ENCODE measurements at places on chromosomes 3 and 15.

- no peak for DNase-seq
Observed at GRCh38 chr15:100032358-100033085, 299.3 kb upstream of the LYSMD4 start.

- DNase-seq: no peak
Observed at GRCh38 chr3:126569390-126569975, 10.8 kb upstream of the C3orf22 start.

DNA sequence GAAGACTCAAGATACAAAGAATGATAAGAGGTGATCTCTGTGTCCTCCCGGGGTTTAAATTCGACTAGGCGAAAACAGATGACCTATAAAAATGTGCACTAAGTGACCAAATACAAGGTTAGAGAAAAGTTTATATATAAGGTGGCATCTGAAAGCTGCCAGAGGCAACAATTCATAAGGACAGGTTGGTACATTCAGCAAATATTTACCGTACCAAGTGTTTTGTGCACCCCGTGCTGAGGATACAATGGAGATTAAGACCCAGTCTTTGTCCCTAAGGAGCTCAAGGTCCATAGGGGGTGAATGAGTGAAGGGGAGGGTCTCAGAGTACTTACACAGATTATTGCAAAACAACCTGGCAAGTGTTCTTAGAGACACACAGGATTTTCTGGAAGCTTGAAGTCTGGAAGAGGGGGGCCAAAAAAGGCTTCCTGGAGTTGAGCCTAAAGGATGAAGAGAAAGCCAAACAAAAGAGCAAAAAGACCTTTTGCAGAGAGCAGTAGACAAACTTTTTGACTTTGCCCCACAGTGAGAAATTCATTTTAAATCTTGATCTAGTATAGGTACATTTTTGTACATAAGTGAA is 71.4 kb upstream of the LRIG1 start:
- DNase-seq: no peak

DNA sequence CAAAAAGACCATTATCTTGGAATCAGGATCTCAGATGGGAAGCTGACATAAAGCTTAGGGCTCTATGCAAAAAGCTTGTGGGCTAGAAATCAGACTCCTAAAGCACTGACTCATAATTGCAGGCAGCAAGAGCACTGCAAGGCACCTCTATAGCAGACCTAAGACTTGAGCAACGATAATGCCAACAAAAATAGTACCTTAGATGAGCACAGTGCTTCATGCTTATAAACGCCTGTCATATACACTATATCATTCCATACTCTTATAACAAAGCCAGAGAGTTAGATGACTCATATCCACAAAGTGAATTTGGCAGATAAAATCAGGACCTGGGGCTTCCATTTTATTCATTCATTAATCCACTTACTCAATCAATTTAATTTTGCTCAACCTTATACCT is 560.8 kb downstream of the MCTP2 start:
- DNase-seq: no peak

DNA sequence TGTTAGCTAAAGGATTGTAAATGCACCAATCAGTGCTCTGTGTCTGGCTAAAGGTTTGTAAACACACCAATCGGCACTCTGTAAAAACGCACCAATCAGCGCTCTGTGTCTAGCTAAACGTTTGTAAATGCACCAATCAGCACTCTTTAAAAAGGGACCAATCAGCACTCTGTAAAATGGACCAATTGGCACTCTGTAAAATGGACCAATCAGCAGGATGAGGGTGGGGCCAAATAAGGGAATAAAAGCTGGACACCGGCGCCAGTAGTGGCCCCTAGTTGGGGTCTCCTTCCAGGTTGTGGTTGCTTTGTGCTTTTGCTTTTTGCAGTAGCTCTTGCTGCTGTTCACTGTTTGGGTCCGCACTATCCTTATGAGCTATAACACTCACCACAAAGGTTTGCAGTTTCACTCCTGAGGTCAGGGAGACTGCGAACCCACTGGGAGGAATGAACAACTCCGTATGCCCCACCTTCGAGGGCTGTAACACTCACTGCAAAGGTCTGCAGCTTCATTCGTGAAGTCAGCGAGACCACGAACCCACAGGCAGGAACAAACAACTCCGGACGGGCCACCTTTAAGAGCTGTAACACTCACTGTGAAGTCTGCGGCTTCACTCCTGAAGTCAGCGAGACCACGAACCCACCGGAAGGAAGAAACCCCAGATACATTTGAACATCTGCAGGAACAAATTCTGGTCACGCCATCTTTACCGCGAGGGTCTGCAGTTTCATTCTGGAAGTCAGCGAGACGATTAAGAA is 1.1 kb upstream of the SUCLG2 start:
- DNase-seq: peak; percentile 75

DNA sequence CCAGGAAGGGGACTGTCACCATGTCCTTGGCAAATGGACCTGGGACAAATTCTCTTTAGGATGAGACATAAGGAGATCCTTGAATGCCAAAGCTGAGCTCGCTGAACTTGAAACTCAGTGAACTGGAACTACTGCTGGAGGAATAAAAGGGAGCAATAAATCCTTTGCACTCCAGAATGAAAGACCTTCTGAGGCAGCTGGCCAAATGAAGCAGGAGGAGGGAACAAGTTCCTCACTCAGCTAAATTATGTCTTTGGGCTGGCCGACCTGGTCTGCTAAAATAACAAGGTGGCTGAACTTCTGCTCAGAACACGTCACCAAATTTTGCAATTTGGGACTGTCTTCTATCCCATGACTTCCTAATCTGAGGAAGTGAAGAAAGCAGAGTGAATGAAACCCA is 314.7 kb downstream of the LPP start:
- no peak for DNase-seq

DNA sequence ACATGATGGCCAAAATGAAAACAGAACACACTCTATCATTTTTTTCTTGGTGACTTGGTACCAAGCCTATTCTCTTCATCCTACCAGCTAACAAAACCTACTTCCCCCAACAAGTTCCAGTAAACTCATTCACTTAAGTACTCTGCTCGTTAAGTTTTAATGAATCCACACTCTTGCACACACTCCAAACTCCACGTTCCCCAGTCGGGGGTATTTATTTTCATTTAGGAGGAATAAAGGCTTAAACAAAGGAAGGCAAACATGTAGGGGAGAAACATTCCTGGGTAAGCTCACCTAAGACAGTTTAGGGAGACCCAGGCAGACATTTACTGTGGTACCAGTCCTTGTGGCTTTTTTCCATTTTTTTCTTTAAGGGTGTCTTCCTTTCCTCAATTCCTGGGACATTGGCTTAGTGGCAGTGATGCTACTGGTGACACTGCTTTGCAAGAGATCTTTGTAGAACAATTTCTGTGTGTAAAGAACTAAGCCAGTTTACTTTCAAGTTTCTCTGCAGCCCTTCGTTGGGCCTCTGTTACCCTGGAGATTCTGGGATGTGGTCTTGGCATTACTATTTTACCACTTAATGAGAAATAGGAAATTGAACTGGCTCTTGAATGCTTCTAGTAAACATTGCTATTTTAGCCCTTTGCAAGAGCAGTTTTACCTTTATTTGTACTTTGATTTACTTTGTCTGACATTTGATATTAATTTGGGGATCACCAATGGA is 117.3 kb upstream of the C15orf61 start:
- DNase-seq: no peak

GRCh38 chr3:155462672-155463071 is 169.2 kb upstream of the STRIT1 start:
- no peak for DNase-seq

GRCh38 chr15:42012241-42012640 is 8.6 kb downstream of the PLA2G4E start:
- DNase-seq: no peak

- peak; percentile 39 for DNase-seq
Observed at GRCh38 chr3:49803465-49804140, 542 bp downstream of the INKA1 start.

DNA sequence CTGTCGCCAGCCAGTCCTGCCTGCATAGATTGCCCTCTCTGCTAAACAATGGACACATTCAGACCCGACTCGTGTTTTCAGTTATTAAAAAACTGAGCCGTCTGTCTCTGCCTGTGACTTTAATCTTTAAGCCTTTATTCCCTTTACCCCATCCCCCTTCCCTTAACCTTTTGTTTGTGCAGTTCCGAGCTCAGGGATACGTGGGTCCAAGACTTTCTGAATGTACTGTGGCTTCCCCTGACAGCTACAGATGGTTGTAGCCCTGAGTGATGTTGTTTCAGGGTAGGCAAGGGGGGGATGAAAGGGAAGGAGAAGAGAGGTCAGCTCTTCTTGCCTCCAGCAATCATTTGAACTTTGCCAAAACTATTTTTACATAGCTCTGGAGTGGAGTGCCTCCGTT is 44.6 kb downstream of the EEFSEC start:
- DNase-seq: no peak

- DNase-seq: no peak
Observed at GRCh38 chr3:176037636-176038035, 1159.6 kb downstream of the TBL1XR1 start.

- DNase-seq: no peak
Observed at GRCh38 chr3:184333190-184333589, 4.2 kb upstream of the FAM131A start.

DNA sequence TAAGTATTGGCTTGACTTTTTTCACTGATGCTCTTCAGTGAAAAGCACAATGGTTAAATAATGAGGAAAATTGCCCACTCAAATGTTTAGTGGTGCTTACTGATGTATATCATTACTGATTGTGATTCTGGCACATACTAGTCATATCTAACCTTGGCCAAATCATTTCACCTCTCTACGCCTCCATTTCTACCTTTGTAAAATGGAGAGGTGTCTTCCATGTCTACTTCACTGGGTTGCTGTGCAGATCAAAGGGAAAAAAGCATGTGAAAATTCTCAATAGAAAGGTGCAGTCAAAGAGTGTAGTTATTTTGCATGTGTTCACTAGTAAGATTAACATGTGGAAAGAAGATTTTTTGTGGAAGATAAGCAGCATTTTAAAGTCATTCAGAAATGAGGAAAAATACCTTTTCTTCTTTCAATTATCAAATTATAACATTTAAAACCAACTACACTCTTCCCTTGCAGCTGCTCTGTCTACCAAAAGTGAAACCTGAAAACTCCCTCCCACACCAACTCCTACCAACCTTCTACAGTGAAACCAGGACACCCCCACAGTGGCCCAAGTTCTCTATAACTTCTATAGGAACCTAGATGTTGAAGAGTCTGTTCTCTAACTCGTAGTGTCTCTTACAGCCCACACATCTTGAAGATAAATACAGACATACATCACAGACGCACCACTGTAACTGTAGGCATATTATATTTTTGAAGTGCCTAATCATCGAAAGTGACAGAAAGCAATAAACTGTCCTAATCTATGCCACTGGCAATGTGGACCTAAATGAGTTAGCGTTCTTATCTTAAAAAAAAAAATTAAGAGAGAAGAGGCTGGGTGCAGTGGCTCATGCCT is 1.4 kb downstream of the CD200R1 start:
- DNase-seq: peak; percentile 60

DNA sequence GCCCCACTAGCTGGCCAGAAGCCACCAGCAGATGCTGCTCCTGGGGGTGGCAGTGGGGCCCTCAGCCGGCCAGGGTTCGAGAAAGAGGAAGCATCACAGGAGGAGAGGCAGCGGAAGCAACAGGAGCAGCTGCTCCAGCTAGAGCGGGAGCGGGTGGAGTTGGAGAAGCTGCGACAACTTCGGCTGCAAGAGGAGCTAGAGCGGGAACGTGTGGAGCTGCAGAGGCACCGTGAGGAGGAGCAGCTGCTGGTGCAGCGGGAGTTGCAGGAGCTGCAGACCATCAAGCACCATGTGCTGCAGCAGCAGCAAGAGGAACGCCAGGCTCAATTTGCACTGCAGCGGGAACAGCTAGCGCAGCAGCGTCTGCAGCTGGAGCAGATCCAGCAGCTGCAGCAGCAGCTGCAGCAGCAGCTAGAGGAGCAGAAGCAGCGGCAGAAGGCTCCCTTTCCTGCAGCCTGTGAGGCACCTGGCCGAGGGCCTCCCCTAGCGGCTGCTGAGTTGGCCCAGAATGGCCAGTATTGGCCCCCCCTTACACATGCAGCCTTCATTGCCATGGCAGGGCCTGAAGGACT is 17.5 kb upstream of the APEH start:
- DNase-seq: no peak

DNA sequence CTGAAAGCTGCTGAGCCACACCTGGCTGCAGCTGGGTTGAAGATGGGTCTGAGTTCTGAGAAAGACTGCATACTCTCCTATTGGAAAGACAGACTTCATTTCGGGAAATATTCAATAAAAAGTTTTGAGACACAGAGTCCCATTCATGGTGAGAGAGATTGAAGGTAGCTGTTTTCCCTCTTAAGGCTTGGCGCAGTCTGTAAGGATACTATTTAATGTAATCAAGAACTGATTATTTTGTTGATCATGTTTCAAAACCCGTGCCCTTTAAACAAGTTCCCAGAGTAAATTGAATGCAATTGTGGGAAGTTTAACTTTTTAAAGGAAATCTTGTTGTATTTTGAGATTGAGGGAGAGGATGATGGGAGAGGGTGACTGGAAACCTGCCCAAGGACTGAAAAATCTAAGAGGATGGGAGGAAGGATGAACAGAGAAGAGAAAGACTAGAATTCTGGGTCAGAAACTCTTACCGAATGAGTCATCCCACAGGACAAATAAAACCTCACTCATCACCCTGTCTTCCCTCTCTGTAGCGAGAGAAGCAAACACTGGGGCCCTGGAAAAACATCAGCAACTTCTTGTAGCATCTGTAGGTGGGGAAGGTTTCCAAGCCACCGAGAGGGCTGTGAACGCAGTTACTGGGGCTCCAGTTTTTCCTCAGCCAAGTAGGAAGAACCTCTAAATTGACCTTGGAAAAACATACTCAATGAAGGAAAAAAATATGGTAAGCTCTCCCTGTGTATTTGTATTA is 193.2 kb upstream of the TPRG1 start:
- DNase-seq: no peak

- no peak for DNase-seq
Observed at GRCh38 chr3:75272691-75273090, 391.4 kb upstream of the FRG2C start.

GRCh38 chr3:141485641-141486495 is 959 bp upstream of the RASA2 start:
- no peak for DNase-seq

DNA sequence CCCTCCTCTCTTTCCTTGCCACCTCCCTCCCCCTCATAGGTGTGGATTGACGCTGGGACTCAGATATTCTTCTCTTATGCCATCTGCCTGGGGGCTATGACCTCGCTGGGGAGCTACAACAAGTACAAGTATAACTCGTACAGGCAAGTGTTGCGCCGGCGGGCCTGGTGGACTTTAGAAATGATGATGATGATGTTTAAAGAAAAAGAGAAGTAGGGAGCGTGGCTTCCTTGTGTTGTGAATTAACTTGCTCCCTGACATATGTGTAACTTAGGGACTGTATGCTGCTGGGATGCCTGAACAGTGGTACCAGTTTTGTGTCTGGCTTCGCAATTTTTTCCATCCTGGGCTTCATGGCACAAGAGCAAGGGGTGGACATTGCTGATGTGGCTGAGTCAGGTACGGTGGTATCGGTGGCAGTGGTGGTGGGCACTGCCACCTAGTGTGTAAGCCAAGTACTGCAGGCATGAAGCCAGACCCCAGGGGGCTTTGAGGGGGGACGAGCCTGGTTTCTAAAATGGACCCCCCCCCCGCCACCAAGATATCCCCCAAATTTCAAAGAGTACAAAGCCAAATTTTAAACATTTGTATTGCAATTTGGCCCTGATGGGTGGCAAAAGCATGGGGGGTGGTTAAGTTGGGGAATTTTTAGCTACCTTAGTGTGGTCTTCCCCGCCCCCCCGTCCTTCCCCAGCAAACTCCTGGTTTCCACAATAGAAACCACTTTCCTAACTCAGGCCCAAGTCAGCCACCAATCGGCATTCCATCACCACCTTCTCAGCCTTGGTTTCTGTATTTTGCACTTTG is 65.6 kb downstream of the SLC6A6 start:
- peak; percentile 42 for DNase-seq

GRCh38 chr3:14771593-14772497 is 46.9 kb upstream of the FGD5 start:
- no peak for DNase-seq

Measured in CD4-positive, alpha-beta T cell treated with Interferon alpha-2 for 1 hour (primary cell).